Endothelial cell of umbilical vein (primary cell): ENCODE measurements at places on chromosomes 11 and 22. TPM values are rescaled to one million over a fixed set of nuclear protein-coding genes. Genes with fewer than 3 reads are reported as not detected.

DNA sequence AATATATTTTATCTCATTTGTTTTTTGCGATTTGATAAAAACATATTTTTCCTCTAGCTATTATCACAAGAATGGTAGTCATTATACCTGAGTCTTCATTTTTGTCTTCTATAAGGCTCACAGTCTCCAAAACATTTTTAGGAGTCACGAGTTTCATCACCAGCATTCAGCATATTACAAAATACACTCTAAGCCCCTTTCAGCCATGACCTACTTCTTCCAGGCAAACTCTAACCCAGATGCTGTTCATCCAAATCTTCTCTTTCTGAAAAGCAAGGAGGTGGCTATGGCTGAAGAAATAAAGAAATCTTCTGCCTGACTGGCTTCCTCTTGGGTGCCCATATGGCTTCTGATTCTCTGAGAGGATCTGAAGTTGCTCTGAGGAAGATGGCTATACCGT lies 35.7 kb upstream of the USP47 start:
- no peak for DNase-seq

The CD3G gene
- not detected in 2 replicates for total RNA-seq

The GPR83 gene
- not detected in 2 replicates for total RNA-seq

- DNase-seq: peak; percentile 18
Measured at GRCh38 chr11:69799582-69799981, 19.6 kb downstream of the FGF3 start.

DNA sequence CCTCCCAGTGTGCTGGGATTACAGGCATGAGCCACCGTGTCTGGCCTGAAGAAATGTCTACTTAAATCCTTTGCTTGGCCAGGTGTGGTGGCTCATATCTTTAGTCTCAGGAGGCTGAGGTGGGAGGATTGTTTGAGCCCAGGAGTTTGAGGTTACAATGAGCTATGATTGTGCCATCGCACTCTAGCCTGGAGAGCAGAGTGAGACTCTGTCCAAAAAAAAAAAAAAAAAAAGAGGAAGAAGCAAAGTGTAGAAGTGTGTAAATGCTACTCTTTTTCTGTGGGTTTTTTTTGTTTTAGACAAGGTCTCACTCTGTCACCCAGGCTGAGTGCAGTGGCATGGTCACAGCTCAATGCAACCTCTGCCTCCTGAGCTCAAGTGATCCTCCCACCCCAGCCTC lies 6.4 kb upstream of the ATG16L2 start:
- no peak for DNase-seq
